D721Med (cell line): ENCODE measurements at places on chromosomes 3 and 15.

- DNase-seq, result no peak
These were observed 503.8 kb upstream of the ARRDC4 start for GRCh38 chr15:97456521-97457202.

DNA sequence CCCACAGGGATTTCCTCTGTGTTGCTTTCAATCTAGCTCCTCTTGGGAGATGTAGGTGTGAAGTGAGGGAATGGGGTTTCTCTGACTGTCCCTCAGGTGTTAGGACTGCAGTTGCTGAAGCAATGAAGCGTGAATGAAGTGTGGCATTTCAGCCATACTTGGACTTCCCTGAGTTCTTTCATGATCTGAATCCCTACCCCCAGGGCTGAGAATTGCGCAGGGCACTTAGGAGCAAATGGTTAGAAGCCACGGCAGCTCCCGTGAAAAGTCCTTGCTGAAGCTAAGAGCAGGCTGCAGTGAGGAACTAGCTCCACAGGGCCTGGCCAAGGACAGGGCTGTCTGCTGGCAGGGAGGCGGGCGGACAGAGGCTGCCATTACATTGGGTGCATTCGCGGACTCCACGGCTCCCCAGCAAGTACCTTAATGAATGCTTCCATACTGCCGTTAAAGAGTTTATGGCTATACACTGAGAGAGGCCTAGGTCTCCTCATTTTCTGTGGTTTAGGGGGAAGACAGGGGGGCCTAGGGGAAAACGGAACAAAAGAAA, 69.0 kb upstream of the RAD18 start:
- DNase-seq, result no peak

GRCh38 chr15:87961851-87962420, 294.6 kb downstream of the NTRK3 start:
- DNase-seq, result no peak

GRCh38 chr3:59867185-59868002, 817.6 kb upstream of the CFAP20DC start:
- no peak for DNase-seq

DNA sequence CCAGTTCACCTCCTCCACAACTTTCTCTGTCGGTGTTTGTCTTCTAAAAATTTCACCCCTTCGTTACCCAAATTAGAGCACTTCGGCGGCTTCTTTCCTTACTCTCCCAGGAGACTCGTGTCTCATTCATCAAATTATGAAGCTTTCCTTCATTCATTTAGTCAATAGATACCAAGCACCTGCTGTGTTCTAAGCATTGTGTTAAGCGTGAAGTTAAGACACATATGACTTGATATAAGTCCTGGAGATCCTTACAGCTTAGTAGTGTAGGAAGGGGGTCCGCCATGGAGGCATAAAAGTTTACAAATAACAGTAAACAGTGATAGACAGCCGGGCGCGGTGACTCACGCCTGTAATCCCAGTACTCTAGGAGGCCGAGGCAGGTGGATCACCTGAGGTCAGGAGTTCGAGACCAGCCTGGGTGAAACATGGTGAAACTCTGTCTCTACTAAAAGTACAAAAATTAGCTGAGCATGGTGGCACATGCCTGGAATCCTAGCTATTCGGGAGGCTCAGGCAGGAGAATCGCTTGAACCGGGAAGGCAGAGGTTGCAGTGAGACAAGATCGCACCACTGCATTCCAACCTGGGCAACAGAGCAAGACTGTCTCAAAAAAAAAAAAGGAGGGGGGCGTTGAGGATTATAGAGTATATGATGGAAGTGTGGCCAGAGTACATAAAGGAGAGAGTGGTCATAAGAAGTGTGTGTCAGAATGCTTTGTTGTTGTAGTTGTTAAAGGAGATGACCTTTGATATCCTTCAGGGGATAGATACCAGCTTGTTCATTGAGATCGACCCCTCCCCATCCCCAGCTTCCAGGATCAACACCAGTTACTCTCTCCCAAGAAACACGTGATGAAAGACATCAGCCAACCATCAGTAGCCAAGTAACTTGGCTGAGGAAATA, 744 bp upstream of the CCDC32 start:
- no peak for DNase-seq

DNA sequence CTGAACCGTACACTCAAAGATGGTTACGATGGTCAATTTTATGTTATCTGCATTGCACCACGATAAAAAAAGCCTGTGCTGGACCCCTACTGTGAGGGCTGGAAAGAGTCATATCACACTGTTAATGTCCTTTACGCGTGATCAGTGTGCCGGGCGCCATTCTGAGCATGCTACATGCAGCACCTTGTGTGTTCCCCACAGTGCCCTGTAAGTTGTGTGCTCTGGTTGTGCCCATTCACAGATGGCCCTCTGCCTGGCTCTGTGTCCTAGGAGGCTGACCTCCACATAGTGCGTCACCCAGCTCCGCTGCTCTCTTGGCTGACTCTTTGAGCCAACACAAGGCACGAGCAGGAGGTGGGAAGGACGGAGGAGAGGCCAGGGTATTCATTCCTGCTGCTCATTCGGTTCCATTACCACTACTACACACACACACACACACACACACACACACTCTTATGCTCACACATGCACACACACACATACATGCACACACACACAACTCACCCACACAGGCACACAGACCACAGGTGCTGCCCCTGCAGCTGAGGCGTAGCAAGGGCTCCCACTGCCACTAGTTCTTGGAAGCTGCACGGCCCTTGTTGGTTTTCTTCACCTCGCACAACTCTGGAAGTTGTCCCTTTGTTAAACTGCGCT, 129.6 kb upstream of the IQSEC1 start:
- no peak for DNase-seq

- DNase-seq, result no peak
These were observed at the start of gene TJP1 for GRCh38 chr15:29822100-29822683. TJP1 (minus strand) TSS chr15:29822468; CDS start chr15:29822028, 440 bp downstream.

DNA sequence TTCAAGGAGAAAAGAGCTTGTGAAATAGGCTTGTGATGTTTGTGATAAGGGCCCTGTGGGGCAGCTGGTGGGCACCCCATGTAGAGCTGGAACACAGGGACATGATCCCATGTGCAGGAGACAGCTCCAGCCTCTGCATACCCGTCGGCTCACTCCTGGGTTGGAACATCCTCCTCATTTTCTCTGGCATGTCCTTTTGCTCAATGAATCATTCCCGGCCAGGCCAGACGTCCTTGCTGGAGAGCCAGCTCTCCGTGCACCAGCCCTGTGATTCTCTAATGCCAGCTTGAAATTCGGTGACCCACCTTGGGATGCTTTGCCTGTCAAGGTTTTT, 77.3 kb downstream of the SMAD3 start:
- DNase-seq, result no peak

DNA sequence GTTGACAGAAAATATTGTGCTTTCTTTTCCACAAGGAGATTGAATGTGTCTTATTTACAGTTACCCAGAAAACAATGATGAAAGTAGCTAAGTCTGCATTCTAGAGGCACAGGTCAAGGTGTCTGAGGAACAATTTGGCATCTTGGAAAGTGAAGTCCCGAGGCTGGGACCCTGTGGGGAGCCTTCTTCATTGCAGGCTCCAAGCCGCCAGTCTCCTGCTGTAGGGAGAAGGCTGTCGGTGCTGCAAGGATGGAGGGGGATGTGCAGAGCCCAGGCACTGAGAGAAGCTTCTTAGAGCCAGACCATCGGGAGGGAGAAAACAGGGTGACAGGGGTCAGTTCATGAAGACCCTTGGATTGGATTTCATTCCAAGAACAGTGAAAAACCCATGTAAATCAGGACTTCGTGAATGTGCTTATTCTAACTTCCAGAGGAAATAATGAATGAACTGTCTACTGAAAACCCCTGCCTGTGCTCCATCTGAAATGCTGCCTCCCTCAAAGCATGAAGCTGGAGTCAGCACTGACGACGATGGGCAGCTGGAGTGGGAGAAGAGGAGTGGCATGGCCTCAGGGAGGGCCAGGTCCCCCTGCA, 25.2 kb upstream of the NSMCE3 start:
- DNase-seq, result no peak

GRCh38 chr3:45597171-45597570, 2.6 kb downstream of the LIMD1 start:
- DNase-seq, result no peak

GRCh38 chr15:77329202-77329601, 90.7 kb downstream of the PEAK1 start:
- DNase-seq, result no peak

- DNase-seq, result no peak
These were observed 52.2 kb upstream of the FXR1 start for GRCh38 chr3:180860180-180860858.

- no peak for DNase-seq
These were observed 3.6 kb downstream of the BCL6 start for GRCh38 chr3:187741403-187742350.

GRCh38 chr3:72312339-72312738, 527.4 kb upstream of the PROK2 start:
- DNase-seq, result no peak

DNA sequence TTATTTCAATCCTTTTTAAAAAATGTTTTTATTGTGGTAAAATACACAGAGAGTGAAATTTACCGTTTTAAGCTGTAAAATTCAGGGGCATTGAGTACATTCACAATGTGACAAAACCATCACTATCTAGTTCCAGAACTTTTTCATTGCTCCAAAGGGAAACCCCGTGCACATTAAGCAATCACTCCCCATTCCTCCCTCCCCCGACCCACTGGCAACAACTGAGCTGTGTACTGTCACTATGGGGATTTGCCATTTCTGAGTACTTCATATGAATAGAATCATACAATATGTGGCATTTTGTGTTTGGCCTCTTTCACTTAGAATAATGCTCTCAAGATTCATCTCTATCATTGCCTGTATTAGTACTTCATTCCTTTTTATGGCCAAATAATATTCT, 45.5 kb upstream of the BOC start:
- DNase-seq, result no peak

DNA sequence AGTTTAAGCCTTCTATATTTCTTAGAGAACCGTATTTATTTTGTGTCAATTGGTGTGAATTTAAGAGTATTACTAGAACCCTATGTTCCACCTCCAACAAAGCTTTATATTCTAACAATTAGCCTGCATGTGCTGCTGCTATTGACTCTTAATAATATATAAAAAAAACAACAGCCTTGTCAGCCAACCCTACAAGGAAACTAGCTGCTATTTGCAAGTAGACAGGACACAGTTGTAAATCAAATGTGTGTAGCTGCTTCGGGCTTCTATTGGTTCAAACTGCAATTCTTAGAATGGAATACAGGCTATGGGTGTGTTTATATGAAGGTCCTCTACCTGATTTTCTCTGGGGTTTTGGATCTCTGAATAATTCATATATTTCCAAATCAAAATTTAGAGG, 60.7 kb downstream of the ZBTB20 start:
- DNase-seq, result no peak

- DNase-seq, result no peak
These were observed 17.5 kb upstream of the PPIB start for GRCh38 chr15:64180235-64180824.

DNA sequence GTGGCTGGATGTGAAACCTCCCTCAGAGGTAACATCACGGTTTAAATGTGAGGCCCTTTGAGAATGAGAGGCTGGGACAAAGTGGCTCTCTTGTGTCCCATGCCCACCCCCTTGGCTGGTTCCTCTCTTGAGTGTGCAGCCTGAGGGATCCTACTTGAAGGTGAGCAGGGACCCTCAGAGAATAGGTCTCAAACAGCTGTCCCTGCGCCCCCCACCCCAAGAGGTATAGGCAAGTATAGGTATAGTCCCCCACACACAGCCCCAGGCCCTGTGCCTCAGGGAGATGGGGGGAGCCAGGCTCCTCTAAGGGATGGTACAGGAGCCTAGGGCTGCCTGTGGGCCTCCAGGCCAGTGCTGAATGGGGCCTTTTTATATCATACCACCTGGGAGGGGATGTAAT, 61.9 kb downstream of the ISG20 start:
- no peak for DNase-seq

DNA sequence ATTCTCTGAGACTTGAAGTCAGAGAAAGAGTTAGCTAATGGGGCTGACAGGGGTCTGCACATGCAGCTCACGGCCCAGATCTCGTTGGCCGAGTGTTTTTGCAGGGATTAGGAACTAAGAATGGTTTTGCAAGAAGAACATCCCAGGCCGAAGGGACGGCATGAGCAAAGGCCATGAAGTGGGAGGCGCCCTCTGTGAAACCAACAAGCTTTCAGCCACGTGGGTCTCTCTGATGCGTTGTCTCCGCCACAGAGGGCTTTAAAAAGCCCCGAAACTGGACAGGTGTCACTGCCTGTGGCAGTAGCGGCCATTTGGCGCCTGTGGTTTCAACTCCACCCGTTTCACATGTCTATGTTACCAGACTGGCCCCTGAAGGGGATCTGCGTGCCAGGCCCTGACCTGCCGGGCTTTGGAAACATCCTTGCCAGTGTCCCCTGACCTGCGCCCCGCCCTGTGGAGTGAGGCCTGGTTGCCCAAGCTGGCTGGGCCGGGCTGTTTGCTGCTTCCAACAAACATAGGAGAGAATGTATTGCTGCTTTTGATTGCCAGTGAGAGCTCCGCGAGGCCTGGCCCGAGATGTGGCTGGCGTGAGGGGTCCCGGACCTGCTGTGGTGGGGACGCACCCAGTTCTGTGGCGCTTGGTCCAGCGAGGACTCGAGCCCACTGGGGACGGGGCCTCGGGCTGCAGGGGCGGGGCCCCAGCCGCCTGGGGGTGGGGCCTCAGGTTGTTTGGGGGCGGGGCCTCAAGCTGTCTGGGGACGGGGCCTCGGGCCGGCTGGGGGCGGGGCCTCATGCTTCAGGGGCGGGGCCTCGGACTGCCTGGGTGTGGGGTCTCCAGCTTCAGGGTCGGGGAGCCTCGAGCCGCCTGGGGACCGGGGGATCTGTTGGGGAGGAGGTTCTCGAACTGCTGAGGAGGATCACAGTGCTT, 30.4 kb downstream of the GOLGA6L2 start:
- no peak for DNase-seq

GRCh38 chr3:43856761-43857160, 166.0 kb downstream of the ABHD5 start:
- no peak for DNase-seq

- DNase-seq, result no peak
These were observed 215.7 kb downstream of the ULK4 start for GRCh38 chr3:41746215-41746614.

DNA sequence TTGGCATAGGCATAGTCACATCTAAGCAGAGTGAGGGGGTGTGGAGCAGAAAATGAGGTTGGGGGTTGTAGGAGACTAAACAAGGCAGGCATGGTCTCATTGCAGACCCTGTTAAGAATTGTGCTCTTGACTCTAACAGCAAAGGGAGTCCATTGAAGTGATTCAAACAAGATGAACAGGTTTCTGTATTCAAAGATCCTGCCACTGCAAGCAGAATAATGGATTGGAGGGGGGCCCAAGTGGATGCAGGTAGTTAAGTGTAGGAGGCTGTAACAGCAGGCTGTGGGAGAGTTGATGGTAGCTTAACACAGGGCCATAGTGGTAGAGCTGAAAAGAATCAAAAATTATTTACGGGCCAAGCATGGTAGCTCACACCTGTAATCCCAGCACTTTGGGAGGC, 34.4 kb downstream of the CASR start:
- no peak for DNase-seq

GRCh38 chr3:45861043-45861719, 19.3 kb upstream of the LZTFL1 start:
- no peak for DNase-seq

DNA sequence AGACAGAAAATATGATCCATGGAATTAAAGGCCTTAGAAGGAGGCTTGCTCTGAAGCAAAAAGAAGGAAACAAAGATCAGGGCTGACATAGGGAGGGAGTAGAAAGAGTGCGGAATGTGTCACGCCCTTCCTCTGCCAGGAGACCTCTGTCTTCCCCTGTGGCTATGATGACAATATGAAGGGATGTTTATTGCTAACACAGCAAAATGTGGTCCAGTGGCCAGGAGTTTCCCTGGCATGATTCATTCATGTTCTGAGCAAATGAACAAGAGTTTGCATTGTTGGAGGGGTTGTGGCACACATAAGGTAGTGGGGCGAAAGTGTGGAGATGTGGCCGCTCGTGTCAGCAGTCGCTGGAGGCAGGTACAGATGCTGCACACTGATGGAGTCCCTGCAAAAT, 169.4 kb downstream of the SHQ1 start:
- no peak for DNase-seq
